ENCODE measurements at places on chromosomes 1 and 21.

- no peak for DNase-seq
These were observed 24.6 kb downstream of the RPS6KA1 start for GRCh38 chr1:26553942-26554682.

GRCh38 chr1:218529646-218530300 is 184.6 kb downstream of the TGFB2 start:
- no peak for DNase-seq

DNA sequence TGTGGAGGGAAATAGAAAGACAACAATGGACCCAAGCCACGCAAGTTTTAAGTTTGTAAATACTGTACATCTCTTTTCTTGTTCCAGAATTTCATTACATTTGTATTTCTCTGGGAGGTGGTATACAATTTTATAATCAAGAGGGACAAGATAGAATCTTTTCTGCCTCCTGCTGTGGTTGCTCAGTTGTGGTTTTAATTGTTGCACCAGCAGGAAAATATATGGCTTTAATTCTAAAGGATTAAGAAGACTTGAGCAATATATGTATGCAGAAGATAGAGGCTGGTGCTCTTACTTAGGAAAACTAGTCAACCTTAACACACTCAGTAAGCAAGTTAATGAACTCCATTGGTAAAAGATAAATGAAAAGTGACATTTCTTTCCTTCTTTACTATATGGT is 19.8 kb upstream of the ASB17 start:
- no peak for DNase-seq

DNA sequence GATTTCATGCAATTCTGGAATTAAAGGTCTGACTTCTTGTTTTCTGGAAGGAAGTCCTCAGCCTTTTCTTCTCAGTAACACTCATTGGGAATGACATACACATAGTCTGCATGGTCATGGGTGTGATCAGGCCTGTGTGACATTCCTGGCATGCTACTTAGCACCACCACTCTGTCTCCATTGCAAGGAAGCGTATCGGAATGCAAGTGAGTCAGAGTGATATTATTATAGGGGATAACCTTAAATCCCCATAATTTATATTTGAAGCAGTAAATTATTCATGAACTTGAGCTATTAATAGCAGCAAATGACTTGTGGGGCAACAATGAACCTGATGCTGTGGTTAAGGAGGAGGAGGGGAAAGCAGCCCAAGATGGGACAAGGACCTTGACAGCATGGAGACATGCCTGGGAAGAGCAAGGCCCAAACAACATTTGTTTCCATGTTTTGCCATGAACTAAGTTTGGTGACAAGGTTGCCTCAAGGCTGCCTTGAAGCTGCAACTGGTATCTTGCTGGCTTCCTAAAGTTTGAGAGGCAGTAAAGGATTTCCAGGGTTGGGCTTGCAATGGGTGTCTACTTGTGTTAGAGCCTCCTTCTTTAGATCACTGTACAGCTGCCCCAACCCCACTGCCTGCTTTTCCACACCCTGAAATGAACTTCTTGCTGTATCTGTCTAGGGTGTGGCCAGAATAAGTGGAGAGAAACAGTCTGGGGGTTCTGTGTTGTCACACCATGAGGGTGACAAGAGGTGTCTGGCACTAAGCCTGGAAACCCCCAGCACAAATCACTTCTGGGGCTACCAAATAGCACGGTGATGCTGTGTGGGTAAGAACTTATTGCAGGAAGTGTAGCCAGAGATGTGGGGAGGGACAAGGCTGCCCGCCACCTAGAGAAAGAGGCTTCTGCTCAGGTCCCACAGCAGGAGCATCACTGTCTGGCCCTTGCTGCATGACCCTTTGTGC is 4.6 kb downstream of the MAB21L3 start:
- no peak for DNase-seq

- DNase-seq = no peak
These were observed 275.0 kb downstream of the HMCN1 start for GRCh38 chr1:186009039-186009737.

Measured in stimulated activated CD4-positive, alpha-beta T cell treated with anti-CD3 and anti-CD28 coated beads, Interleukin-1b, Interleukin-23, amount 100 ng/mL, for 4 hours (primary cell).